Activated naive CD4-positive, alpha-beta T cell treated with anti-CD3 and anti-CD28 coated beads for 36 hours (primary cell): ENCODE measurements at places on chromosomes 12 and 14. TPM values are rescaled to one million over a fixed set of nuclear protein-coding genes. Genes with fewer than 3 reads are reported as not detected.

IFNG-AS1 gene
- 1.2 TPM for total RNA-seq

DNA sequence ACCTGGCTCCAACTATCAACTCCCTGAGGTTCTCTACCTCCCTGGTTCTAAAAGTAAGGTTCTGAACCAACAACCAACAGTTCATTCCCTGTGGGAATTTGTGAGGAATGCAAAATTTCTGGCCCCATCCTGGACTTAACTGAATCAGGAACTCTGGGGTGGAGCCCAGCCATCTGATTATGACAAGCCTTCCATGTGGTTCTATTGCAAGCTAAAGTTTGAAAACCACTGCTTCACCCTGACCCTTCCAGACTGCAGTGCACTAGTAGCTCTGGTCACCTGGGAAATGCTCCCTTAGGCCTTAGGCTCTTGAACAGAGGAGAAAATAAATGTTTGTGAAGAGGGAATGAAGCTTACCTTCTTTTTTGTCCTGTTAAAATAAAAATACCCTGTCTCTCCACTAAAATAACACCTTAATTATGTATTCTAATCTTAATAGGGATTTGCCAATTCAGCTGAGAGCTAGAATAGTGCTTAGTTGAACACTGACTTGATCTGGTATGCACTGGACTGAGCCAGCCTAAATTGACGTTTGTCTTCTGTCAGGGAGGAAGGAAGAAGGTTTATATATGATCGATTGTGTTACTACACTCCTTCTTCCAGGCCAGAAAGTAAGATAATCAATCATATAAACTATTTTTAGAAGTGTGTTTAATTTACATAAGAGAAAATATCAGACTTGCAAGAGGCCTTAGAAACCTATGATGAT lies 39.1 kb upstream of the DDHD1 start:
- DNase-seq: no peak

GRCh38 chr14:67311868-67312267 lies 47.7 kb downstream of the ATP6V1D start:
- DNase-seq: no peak

- DNase-seq: no peak
Observed at GRCh38 chr14:76811561-76811960, 1.1 kb downstream of the ANGEL1 start.

- no peak for DNase-seq
Observed at GRCh38 chr12:3468329-3468728, 22.7 kb upstream of the PRMT8 start.

MTERF2 gene
- 5.2 TPM for total RNA-seq

PUS1 gene
- 38.8 TPM for total RNA-seq

DNA sequence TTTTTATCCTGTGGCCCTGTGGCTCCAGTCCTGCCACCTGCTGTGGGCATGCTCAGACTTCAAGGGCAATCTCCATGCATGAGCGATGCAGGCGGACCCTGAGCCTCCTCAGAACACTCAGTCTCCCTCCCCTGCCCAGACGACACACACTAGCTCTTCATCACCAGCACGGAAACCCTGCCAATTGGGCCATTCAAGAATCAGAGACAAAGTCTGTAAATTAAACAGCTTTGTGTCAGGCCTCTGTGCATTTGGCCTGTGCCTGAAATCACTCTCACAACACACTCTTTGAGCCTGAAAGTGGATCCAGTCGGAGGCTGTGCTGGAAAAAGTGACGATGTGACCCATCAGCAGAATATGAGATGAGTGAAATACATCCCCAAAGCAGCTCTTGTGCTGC lies 12.5 kb downstream of the POU6F1 start:
- no peak for DNase-seq

DNA sequence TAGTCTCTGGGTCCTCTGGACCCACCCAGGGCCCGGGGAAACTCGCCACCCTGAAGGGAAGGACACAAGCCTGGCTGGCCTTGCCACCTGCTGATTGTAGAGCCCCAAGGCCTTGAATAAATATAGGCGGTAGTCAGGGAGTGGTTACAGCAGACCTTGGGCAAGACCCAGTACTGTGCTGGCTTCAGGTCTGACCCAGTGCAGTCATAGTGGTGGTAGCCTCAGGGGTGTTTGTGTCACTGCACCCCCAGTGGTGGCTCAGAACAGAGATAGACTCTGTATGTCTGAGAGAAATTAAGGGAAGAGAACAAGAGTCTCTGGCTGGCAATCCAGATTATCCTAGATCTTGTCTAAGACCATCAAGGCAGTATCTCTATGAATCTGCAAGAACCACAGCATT lies 63.5 kb downstream of the MAPKAPK5 start:
- no peak for DNase-seq

SERPINA3 gene
- total RNA-seq: not detected

HOXC4 gene
- 0.12 TPM for total RNA-seq

IKZF4 gene
- 8.2 TPM for total RNA-seq

CCDC197 gene
- total RNA-seq: not detected

DNA sequence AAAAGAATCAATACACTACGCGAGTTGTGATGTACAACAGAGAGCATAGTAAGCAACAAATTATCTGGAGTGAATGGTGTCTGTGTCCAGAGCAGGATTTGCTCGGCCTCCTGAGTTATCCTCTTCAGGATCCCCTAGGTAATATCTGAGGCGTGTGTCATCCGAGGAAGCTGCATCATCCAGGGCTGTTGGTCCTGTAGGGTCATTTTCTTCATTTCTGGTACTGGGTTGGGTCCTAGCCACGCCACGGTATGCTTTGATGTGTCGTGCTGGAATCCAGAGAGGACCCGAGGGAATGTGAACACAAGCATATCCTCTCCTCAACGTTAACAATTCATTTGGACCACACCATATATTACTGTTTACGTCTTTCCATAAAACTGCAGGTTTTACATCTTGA lies 19.0 kb upstream of the CLEC4E start:
- no peak for DNase-seq

DCD gene
- not detected for total RNA-seq

TPH2 gene
- total RNA-seq: not detected

NID2 gene
- not detected for total RNA-seq
